HS-27A (cell line): ENCODE measurements at places on chromosomes 2 and 18.

DNA sequence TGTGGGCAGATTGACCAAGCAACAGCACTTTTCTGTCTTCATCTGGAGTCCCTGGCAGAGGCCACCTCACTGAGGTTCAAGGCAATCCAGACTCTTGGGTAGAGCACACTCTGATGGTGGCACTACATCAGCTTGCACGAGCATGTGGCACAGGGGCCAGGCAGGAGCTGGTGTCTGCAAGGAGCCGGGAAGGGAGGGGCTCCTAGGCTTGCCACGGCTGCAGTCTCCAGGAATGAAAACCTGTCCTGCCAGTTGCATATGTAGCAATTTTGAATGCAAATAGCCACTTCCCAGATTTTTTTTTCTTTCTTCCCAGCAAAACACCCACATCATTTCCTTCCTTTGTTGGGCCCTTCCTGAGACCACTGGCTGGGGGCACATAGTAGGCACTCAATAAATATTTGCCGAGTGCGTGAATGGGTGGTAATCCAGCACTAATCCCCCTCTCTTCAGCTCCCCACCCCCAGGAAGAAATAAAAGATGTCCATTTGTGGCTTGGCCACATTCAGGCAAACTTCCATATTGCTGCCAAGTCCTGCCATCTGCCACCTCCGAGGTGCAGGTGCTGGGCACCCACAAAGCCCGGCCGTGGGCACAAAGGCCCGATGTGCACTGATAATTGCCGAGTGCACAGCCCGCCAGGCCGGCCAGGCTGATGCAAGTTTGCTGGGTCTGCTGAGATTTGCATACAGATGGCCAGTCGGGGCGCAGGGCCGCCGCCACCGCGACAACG lies 72.4 kb downstream of the MYCN start:
- DNase-seq, result no peak

- DNase-seq, result no peak
Observed at GRCh38 chr2:75476761-75477160, 84.0 kb downstream of the EVA1A start.

- DNase-seq, result no peak
Observed at GRCh38 chr2:2405780-2406179, 74.7 kb upstream of the MYT1L start.

- DNase-seq, result no peak
Observed at GRCh38 chr2:207409517-207409916, 120.2 kb upstream of the CREB1 start.

GRCh38 chr18:58024139-58024538 lies 19.9 kb upstream of the NEDD4L start:
- no peak for DNase-seq

DNA sequence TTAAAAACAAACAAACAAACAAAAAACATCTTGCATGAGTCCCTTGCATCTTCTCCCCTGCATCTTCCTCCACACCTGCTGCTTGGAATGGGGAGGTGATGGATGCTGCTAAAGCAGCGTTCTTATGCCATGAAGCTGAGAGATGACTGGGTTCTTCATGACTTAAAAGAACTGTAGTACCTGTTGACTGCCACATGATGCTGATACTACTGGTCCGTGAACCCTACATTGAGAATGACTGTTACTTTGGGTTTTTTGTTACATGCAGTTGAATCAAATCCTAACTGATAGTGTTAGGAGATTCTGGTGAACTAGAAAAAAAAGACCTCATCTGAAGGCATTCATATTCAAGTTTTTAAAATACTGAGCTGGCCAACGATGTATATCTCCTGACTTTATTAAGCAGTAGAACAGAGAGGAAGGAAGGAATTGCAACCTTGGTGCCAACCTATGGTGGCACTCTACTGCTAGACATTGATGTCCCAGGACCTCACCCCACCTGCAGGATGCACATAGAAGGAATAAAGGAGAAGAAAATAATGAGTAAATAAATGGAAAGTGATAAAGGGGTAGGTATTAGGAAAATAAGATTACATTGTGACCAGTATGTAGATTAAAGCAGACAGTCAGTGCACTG lies 63.2 kb upstream of the SPAG16 start:
- DNase-seq, result no peak

DNA sequence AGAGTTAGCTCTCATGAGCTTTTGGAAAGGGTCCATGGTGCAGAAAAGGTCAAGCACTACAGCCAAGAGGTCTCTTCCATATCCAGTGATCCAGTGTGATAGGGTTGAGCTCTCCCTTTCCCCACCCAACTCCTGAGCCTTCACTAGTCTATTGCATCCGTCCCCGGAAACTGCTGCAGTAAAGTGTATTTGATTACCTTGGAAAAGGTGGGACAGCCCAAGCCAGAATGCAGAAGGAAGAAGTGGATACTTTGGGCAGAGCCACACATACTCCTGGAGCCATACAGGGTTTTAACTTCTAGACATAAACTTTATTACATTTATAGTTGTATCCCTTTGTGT lies 3.6 kb downstream of the PNKD start:
- DNase-seq, result no peak

GRCh38 chr2:173544641-173545363 lies 190.1 kb downstream of the CDCA7 start:
- DNase-seq, result no peak

- DNase-seq, result no peak
Observed at GRCh38 chr2:184370954-184371353, 227.4 kb upstream of the ZNF804A start.

DNA sequence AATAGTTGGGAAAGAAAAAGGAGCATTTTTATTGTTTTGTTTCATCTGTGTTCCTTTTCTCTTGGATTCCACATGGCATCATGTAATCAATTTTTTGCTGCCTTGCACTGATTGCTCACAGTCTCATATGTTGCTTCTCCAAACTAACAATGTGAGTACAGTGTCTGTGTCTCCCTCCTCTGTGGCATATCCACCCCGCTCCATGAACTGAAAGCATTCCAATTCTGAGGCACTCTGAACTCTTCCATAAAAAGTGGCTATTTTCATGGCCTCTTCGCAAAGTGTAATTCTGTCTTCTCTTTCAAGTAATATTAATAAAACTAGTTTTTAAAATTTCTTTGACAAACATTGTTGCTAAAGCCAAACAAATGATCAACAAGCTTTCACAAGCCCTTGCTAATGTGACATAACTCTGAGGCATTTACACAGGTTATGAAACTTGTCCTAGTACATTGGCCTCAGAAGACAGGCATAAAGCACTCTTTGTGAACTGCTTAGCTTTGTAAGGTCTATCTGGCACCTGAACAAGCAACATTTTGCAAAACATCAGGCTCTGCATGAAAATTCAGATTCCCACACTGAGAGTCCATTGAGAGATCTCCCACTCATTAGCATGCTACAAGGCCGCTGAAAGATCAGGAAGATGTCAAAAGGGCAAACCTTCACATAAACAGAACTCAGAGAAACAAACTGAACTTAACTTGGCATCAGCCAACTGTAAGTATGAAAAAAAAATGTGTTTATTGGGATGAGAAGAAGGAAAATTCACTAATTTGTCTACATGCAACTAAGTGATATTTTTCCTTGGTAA lies 33.0 kb downstream of the GPR75 start:
- DNase-seq, result no peak
